ENCODE measurements at places on chromosomes 13 and 19.

DNA sequence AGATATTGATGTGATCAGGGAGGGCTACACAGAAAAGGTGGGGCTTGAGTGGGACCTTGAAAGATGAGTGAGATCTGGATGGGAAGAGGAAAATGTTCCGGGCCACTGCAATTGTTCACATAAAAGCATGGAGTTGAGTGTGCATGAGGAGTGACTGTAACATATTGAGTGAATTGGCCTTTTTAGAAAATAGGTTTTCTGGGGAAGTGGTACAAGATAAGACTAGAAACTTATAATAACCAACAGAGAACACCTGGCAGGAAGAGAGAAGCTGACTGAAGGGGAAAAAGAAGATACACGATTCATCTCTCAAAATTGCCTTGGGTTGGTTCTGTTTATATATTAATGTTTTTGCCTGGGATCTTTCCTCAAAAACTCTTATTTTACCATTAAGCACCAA is 32.2 kb downstream of the SLC10A2 start:
- no peak for DNase-seq

- DNase-seq, result no peak
Measured at GRCh38 chr19:45234089-45234869, 10.9 kb downstream of the EXOC3L2 start.

- DNase-seq, result no peak
Measured at GRCh38 chr19:32232449-32232848, 113.0 kb upstream of the ZNF507 start.

- no peak for DNase-seq
Measured at GRCh38 chr13:113875837-113876281, 12.0 kb upstream of the GAS6 start.

- DNase-seq, result no peak
Measured at GRCh38 chr13:43484432-43485225, 302.1 kb downstream of the ENOX1 start.

DNA sequence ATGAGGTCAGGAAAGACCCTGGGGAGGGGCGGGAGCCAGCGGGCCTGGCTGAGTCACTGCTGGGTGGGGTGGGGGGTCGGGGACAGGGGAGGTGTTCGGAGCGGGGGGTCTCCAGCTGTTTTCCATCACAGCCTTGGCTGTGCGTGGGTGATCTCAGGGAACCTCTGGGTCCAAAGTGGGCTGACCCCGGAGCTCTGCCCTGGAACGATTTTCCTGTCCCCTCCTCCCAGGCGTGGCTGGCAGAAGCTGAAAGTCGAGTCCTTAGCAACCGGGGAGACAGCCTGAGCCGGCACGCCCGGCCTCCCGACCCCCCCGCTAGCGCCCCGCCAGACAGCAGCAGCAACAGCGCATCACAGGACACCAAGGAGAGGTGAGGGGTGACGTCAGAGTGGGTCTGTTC is 10.6 kb downstream of the TRIP10 start:
- DNase-seq, result no peak

DNA sequence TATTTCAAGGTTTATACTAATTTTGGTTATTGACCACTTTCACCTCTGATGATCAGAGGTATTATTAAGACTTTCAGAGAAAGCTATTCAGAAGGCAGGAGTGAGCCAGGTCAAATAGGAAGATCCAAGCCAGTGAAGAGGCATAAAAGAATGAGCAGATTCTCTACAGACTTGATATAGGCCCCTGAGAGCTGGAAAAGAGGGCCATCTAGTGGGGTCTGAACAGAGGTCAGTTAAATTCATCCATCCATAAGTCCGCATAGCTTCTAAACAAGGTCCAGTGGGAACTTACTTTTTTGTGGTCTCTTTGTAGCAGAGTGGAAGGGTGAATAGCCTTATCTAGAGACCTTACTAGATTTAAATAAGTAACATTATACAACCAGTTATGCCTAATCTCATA is 126.6 kb upstream of the UFM1 start:
- DNase-seq, result no peak

GRCh38 chr13:112242777-112243176 is 133.4 kb upstream of the SPACA7 start:
- DNase-seq, result no peak

Data from stimulated activated CD4-positive, alpha-beta T cell treated with anti-CD3 and anti-CD28 coated beads, Interleukin-12 subunit alpha, Interleukin-12 subunit beta, amount 100 ng/mL, for 24 hours (primary cell).